Colonic mucosa (tissue), 4 donors: ENCODE measurements at places on chromosomes 11 and 22. TPM values are rescaled to one million over a fixed set of nuclear protein-coding genes. Genes with fewer than 3 reads are reported as not detected.

DNA sequence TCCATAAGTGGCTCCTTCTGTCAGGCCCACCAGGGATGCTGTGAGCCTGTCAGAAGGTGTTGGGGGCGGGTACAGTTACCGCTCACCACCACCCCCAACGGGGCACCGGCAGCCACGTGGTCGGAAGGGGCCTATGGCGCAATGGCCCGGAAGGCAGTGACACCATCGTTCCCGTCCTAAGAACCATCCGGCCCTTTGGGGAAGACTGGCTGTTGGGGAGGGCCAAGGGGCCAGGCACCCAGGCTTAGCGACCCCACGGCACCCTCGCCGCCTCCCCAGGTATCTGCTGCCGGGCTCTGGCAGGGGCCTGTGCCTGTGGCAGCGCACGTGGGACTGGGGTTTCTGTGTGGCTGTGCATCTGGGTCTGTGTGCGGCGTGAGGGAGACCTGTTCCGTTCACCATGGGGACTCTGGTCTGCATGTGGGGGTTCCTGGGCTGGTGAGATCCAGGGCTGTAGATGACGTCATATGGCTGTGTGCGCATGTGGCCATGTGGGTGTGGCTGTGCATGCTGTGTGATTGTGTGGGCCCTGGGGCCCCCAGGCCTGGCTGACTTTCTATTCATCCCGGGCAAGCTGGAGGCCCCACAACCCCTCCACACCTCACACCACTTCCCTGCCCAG is 717 bp downstream of the OSM start:
- peak; percentile 52 for DNase-seq

Gene MMP27
- 0.16 TPM for total RNA-seq

- DNase-seq = no peak
Measured at GRCh38 chr11:121311373-121311772, 18.8 kb downstream of the SC5D start.

- DNase-seq = no peak
Measured at GRCh38 chr11:122020902-122021301, 95.1 kb downstream of the BLID start.

DNA sequence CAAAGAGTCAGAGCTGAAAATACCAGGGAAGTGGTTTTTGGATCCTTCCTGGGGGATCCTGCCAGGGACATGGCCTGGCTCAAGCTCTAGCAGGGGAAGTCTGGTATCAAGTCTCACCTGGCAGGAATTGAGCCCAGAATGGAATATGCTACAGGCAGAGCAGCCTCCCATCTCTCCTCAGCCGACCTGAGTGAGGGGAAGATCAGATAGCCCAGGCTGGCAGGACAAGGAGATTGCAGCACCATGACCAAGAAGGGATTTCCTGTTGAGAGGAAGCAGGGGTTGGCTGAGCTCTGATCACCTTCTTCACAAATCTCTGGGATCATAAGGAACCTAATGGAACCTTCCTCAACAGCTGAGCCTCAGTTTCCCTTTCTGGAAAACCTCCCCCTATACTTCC is 13.0 kb downstream of the OAF start:
- no peak for DNase-seq

DNA sequence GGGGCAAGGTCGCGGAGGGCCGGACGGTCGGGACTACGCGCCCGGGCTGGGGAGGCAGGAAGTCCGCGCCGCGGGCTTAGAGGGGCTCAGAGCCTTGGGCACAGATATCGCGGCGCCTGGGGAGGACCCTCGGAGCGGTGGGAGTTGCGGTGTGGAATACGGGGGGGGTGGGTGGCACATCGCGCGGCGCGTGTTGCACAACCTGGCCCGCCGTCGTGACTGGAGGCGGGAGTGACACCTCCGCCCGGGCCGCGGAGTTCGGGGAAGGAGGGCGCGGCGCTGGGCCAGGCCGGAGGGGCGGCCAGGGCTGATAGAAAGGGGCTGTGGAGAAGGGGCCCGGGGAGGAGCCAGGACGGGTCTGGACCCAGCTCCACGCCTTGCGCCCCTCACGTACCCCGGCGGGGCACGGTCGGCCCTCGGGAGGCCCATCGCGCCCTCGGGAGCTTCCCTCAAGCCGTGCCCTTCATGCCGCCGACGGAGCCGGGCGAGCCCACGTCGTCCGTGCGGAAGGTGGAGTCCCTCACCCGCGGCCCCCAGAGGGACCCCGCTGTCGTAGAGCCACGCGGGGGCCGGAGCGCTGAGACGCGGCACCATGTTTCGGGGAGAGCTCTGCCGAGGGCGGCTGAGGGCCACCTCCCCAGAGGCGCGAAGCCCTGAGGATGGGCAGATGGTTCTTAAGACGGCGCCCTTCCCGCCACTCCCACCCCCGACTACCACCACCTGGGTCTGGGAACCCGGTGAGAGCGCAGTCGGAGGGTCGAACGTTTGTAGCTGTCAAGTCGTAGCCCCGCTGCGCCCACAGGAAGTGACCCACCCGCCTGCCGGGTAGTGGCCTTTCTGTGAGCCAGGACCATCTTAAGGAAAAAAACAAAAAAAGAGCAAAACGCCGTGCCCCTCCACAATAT is 729 bp downstream of the IL17RA start:
- DNase-seq = peak; percentile 48

Gene PRG3
- total RNA-seq = not detected

DNA sequence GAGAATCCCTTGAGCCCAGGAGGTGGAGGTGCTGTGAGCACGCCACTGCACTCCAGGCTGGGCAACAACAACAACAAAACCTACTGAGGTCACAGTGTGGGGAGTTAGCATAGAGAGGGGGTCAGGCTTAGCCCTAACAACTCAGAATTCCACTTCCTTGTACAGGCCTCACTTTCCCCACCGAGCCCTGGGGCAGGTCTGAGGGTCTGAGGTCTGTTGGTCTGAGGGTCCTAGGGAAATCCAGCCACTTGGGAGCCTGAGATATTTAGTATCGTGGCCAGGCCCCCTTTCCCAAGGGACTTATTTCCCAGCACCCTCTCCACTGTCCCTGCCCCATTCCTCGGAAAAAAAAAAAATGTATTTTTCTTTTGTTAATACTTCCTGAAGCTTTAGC is 34.8 kb upstream of the HORMAD2 start:
- no peak for DNase-seq
